H9 (cell line): ENCODE measurements at places on chromosomes 16 and 17. TPM values are rescaled to one million over a fixed set of nuclear protein-coding genes. Genes with fewer than 3 reads are reported as not detected.

EPOP gene
- 5.9 and 6.1 TPM in 2 replicates for total RNA-seq

GRCh38 chr16:50702725-50703124 lies 9.3 kb downstream of the NOD2 start:
- DNase-seq: no peak

NDE1 gene
- total RNA-seq: 45.9 and 49.6 TPM in 2 replicates

DNA sequence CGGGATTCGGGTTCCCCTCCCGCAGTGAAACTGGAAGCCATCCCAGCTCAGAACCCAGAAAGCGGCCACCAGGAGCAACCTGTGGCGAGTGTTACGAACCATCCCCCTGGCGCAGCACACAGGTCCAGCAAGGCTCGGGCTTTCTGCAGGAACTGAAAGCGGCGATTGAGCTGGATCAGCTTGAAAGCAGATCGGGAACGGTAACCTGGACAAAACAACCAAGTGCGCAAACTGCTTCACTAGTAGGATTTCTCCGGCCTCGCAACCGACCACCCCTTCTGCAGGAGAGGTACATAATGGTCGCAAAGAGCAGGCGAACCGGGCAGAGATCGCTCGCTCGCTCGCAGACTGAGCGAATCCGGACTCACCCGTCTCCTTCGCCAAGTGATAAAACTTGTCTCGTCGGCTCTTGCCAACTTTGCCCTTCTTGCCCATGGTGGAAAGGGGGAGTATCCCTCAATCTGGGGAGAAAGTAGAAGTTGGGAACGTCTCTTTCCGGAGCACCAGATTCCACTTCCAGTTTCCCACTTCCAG lies 696 bp upstream of the PSMC5 start:
- no peak for DNase-seq

PRSS53 gene
- total RNA-seq: 2.8 and 3.6 TPM in 2 replicates

CARD14 gene
- 0.24 and 0.35 TPM in 2 replicates for total RNA-seq

DNA sequence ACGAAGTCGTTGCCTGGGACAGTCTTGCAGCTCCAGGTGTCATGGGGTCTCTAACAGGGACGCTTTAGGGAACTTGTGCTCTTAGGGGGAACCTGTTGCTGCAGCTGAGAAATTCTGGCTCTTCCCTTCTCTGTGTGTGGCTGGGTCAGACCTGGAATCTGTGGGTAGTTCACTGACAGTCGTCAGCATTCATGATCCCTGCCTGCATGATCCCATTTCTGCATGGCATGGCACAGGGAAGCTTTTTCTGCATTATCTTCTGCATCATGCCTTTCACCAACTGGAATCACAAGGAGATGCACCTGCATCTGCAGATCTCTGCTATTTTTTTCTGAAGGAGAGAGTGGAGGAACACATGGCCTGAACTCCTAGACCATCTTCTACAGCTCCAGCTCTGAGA lies 85.6 kb downstream of the SOX9 start:
- DNase-seq: no peak

- no peak for DNase-seq
These were observed 67.6 kb downstream of the CDH13 start for GRCh38 chr16:82694239-82694874.

- DNase-seq: peak; percentile 38
These were observed 4.5 kb upstream of the PRDM7 start for GRCh38 chr16:90081606-90081970.

TNP2 gene
- not detected in 2 replicates for total RNA-seq

GRCh38 chr16:52123842-52124241 lies 423.1 kb downstream of the TOX3 start:
- DNase-seq: no peak

- peak; percentile 89 for DNase-seq
These were observed 13.2 kb upstream of the CDIPT start for GRCh38 chr16:29876217-29876593.

GRCh38 chr17:30103921-30104320 lies 12.7 kb upstream of the NSRP1 start:
- no peak for DNase-seq

GRCh38 chr17:13594762-13595598 lies 6.7 kb downstream of the HS3ST3A1 start:
- peak; percentile 85 for DNase-seq

DNA sequence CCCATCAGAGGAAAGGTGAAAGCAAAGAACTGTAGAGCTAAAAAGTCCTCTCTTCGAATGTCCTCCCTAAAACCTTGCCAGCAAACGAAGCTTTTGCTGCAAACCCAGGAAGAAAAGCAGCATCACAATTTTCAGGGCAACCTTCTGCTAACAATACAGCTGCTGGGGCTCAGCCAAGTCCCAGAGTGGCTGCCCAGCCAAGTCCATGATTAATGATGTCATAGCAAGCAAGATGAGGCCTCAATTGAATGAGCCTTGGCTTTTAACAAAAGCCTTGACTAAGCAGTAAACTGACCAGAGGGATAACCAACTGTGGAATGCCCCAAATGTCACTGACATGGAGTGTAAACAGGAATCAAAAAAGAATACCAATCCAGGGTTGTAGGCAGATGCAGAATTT lies 342.7 kb downstream of the PMP22 start:
- no peak for DNase-seq

SETD1A gene
- total RNA-seq: 36.9 and 37.0 TPM in 2 replicates
